ENCODE measurements at places on chromosomes 12 and 14.
A peak's percentile ranks its signal among the peaks of the same experiment; 100 is the strongest.

GRCh38 chr14:105273062-105273461 lies 24.7 kb downstream of the BTBD6 start:
- DNase-seq, result no peak

DNA sequence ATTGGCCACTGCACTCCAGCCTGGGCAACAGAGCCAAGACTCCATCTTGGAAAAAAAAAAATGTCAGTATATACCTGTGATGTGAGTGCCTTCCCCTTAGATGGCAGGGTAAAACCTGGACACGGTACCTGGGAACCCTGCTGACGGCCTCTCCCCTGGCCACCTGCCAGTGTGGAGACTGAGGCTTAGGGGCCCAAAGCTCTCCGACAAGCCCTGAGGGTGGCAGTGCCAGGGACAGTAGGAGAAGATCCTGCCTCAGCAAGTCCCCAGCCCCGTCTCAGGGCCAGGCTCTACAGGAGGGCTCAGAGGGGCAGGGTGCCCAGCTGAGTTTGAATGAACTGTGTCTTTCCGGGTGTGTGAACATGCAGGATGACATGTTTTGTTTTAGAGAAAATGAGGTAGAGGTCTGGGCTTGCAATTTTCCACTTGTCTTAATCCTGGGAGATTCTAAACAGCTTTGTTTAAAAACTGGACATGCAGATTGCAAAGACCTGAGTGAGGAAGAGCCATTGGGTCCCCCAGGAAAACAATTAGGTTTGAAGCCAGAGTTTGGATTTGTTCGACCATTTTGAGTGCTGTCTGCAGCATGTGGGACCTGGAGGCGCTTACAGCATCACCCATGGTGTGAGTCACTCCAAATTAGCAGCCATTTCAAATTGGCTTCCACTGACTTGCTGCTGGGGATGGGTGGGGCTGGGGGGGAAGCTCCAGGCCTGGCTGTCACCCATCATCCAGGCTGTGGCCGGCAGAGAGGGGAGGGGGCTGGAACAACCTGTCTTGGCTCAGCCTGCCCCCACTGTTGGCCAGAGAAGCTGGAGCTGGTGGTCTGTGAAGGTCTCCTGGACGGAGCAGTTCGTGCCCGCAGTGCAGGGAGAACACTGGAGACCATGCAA lies 10.8 kb downstream of the TSPAN9 start:
- no peak for DNase-seq

GRCh38 chr12:6264402-6265037 lies 46.0 kb upstream of the PLEKHG6 start:
- DNase-seq, result no peak

- DNase-seq, result no peak
Measured at GRCh38 chr14:58815161-58815701, 177.5 kb downstream of the DACT1 start.

DNA sequence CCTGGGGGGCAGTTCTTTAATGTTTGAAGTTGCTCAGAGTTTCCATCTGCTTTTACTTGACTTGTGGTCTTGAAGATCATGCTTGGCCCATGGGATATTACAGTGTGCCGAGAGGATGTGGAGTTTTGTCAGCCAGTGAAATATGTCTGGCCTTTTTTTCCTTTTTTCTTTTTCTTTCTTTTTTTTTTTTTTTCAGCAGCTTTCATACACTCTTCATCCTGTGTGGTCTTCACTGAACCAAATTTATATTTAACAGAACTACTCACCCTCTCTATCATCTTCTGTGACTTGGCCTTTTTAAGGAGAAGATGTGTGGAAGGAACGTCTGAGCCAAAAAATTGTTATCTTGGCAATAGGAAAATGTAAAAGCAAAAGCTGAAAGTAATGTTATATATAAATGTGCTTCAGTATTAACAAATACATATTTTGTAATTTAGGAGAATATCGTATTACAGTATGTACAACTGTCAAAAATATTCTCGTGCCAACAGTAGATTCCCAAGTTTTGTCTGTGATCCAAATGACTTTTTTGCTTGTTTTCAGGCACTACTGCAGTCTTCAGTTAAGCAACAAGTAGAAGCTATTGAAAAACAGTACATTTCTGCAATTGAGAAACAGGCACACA lies 200.6 kb downstream of the CCDC91 start:
- no peak for DNase-seq

GRCh38 chr14:103362780-103363179 lies 22.4 kb upstream of the MARK3 start:
- no peak for DNase-seq

- DNase-seq, result no peak
Measured at GRCh38 chr12:2295941-2296461, 243.2 kb downstream of the CACNA1C start.

- no peak for DNase-seq
Measured at GRCh38 chr12:126617312-126617711, 1552.1 kb downstream of the AACS start.

- DNase-seq, result no peak
Measured at GRCh38 chr12:618605-619004, 44.6 kb downstream of the NINJ2 start.

- DNase-seq, result no peak
Measured at GRCh38 chr14:92930737-92931602, 8.0 kb downstream of the CHGA start.

DNA sequence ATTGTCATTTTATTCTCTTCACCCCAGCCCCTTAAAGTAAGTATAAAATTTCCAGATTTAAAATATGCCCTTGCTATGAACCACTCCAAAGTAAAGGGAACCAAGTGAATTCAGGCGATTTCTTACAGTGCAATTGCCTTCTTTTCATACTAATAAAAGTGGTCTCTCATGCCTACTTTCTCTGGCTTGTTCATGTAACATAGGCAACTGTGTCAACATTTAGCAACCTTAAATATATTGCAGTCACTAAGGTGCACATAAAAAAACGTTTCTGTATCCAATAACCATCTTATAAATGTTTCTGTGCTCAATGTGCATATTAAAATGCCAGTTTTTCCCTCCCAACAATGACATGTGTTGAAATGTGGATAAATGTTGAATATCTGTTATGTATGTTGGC lies 271.6 kb upstream of the DCN start:
- DNase-seq, result no peak

DNA sequence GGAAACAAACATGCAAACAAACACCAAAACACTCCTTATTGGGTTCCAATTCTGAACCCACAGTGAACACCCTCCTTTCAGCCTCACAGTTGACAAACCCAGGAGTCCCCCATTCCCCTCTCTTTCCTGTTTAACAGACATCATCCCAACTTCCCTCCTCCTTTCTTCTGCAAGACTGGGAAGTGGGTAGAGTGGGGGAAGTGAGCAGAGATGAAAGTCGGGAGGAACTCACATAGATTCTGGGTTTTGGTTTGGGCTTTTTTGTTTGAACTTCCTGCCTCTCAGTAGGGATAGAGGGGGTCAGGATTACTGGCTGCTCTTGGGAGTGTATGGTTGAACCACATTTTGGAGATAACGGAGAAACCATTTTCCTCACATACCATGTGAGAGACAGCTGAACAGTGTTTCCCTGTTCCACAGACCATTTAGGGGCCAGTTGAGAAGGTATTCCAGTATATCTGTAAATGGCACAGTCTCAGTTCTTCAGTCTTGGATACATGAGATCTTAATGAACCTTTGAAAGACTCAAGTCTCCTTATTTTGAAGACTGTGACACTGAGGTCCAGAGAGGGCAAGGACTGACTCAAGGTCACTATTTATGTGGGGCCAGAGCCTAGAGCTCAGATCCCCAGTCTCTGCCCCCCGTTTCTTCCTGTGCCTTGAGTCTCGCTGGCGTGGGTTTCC lies 3.9 kb upstream of the GPR84 start:
- no peak for DNase-seq

DNA sequence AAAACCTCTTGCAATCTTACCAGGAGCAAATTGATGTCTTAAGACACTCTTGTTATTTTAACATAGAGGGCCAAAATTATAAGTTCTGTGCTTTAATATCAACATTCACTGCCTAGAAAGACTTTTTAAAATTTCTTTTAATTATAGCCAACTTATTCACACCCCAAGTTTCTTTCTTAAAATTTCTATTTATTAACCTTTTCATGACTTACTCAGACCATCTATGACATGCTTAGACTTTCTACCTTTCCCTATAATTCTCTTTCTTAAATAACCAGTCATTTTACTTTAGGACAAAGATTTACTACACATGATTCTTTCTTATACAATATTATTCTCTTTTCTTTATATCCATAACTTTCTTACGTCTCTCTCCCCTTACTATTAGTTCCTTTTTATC lies 220.4 kb downstream of the NUBPL start:
- no peak for DNase-seq

GRCh38 chr12:94988471-94988870 lies 15.0 kb downstream of the NDUFA12 start:
- no peak for DNase-seq

DNA sequence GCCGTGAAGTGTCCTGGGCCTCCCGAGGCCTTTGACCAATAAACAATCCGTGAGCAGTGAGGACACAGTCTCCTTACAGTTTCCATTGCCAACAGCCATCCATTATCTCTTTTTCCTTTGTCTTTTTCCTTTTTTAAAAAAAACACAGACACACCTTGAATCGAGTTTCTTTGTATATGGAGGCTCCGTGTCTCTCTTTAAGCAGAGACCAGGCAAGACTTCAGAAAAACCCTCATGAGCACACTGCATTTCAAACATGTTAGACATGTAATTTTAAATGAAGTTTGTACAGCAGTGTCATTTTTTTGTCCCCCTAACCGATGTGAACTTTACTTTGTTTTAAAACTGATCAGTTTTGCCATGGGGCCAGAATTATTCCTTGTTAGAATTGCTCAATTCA lies 111.1 kb downstream of the SPTSSA start:
- DNase-seq, result no peak

DNA sequence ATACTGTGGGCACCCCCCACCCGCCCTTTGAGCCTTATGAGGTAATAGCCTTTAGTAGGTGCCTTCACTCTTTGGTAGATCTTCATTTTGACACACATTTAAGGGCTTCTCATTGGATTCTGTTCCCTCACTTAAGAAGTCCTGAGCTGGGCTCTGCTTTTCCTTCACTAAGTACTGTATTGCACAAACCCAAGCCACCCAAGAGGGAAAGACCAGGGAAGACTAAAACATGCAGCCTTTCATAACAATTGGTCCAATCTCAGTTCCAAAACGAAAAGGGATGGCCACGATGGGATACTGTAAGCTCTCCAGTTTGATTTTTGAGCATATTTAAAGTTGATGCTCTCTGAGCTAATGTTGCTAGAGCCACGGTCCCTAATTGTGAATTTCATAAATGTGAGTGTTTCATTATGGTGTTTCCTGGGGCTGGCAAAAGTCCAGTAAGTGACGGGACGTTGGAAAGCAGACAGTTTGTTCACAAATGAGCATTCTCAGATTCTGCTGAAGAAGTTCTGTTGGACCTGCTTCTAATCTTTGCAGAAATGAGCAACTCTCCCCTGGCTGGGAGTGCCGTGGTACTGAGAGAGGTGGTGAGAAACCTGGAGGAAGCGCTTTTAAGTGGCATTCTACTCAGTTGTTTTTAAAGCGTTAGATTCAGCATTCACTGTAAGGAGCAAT lies 9.4 kb downstream of the SSPN start:
- DNase-seq, result peak; percentile 7

DNA sequence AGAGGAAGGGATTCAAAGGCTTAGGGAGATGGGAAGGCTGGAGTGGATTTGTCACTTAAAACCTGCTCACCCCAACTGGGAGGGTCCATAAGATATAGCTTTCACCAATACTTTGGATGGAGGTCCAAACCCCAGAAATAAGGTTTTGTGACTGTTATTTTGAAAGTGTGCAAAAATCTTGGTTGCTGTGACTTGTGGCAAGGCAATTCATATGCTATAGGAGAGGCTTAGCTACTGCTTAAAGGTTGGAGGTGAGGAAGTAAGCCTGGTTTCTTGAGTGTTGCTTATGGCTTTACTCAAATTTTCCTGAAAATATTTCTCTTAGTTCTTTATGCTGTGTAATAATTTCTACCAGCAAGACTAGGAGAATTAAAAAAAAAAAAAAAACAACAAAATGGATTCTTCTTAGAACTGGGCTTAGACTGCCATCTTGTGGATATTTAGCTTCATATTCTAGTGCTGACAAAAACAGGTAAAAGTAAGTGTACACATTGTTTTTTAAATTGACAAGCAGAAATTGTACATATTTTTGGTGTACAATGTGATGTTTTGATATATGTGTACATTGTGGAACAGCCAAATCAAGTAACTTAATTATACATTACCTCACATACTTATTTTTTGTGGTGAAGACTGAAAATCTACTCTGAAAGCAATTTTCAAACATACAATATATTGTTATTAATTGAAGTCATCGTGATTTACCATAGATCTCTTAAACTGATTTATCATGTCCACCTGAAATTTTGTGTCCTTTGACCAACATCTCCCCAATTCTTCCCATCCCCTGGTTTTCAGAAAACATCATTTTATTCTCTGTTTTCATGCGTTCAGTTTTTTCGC lies 23.0 kb downstream of the PDE6H start:
- no peak for DNase-seq

- DNase-seq, result no peak
Measured at GRCh38 chr14:87045246-87045645, 947.7 kb downstream of the GALC start.

- DNase-seq, result no peak
Measured at GRCh38 chr12:96883571-96883970, 23.5 kb upstream of the NEDD1 start.

GRCh38 chr12:17992002-17992656 lies 97.9 kb downstream of the RERGL start:
- no peak for DNase-seq

- no peak for DNase-seq
Measured at GRCh38 chr12:110015132-110015531, 15.9 kb downstream of the ANKRD13A start.

- DNase-seq, result no peak
Measured at GRCh38 chr12:68170726-68171125, 11.2 kb upstream of the IFNG start.

DNA sequence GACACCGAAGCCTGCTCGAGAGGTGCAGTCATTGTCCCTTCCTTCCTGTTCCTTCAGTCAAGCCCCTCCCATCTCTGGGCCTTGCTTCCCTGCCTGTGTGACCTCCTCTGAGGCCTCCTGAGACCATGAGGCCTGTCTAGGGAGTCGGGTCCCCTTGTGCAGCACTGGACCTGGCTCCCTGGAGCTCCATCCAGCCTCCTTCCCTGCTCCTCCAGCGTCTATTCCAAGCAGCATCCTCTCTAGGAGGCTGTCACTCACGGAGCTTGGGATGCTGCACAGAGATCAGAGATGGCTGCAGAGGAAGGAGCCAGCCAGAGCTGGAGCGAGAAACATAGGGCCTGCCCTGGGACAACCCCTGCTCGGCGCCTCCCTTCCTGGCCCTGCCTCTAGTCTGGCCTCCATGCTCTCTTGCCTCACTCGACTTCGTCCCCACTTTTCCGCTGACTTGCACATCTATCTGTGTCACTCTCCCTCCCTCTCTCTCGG lies 142.7 kb downstream of the BCL11B start:
- no peak for DNase-seq

- no peak for DNase-seq
Measured at GRCh38 chr14:94170136-94170535, 4.0 kb upstream of the PPP4R4 start.

DNA sequence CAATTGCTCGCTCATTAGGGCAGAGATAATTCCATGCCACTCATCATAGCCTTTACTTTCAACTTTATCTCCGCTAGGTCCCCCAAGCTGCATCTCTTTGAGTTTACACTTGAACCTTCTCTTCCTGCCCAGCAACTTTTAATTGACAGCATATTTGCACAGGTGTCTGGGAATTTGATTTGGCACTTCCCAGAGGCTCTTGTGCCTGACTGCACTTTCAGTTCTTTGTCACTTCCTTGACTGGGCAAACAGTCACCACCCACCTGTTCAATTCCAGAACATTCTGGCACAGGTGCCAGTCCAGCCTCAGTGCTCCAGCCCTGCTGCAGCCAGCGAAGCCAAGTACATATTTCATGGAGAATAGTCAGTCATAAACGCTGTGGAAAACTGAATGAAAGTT lies 110.1 kb upstream of the LRIG3 start:
- DNase-seq, result no peak

GRCh38 chr14:71730471-71730870 lies 201.8 kb upstream of the RGS6 start:
- no peak for DNase-seq
